ENCODE measurements at places on chromosomes 5 and 9.

DNA sequence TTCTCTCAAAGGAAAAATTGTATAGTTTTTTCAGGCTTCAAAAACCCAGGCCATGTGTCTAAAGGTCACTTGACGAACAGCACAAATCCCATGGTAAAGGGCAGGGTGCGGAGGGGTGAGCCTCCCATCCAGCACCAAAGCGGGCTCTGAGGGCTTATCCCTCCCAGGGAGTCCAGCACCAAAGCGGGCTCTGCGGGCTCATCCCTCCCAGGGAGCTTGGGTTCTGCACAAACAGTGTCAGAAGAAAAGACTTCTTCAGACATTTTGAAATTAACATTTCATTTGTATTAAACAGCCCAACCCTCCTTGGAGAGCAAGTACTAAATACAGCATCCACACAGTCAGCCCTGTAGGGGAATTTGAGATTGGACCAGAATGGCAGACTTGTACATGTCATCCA lies 43.0 kb upstream of the CLPTM1L start:
- no peak for DNase-seq

GRCh38 chr9:134170532-134171315 lies 6.4 kb upstream of the RNU6ATAC start:
- DNase-seq = no peak

DNA sequence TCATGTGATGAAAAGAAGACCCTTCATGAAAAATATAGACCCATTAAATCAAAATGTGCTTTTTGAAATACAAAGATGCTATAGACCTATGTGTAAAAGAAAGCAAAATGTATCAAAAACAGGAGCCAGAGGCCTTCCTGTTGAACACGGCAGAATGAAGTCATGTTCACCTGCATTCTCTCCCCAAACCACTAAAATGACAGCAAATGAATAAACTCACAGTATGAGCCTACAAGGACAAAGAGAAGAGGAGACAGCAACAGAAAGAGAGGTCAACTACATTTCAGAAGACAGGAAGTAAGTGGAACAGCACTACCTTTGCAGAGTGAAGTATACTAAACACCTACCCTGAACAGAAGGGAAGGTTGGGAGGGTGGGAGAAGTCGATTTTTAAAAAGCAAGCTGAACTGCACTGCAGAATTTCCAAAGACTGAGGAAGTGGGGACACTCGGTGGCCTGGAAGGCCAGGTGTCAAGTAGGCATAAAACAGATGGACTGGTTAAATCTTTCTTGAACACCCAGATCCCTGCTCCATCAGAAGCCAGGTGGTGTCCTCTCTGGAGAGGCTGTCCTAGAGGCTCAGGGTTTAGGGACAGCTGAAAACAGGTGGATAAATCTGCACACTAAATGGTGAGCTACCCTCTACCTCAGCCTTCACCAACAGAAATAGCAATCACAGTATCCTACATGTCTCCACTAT lies 48.9 kb downstream of the MED27 start:
- DNase-seq = no peak

DNA sequence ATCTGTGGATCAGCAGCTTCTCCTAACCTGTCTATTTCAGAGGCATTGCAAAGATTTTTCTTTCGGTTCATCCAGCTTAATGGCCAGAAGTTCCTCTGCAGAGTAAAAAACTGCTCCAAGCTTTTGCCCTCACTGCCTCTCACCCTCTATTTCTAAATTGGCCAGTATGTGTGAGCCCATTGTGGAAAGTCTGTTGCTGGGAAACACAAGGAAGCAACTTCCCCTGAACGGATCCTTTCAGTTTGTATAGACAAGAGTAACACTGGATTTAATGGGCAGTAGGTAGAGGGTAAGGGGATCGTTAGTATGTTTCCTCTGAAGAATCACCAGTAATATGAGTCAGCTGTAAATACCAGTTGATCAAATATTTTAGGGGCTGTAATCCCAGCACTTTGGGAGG lies 7.2 kb downstream of the THBS4 start:
- DNase-seq = no peak

GRCh38 chr5:79140553-79140952 lies 28.9 kb downstream of the BHMT start:
- no peak for DNase-seq

DNA sequence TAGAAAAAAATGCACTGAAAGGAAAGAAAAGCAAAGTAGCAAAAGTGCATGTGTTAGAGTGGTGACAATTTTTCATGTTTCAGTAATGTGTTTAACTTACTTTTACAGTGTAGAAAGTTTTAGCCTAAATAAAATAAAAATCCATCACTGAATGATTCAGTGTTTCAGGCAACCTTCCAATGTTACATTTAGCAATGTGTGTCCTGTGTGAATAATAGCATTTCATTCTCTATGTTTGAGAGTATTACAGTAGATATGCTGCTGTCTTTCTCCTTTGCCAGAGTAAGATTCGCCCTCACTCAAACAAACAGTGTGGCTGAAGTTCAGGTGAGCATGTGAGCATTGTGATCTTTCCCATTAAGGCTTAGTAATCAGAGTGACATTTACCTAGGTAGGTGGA lies 171.1 kb downstream of the TARS1 start:
- no peak for DNase-seq

DNA sequence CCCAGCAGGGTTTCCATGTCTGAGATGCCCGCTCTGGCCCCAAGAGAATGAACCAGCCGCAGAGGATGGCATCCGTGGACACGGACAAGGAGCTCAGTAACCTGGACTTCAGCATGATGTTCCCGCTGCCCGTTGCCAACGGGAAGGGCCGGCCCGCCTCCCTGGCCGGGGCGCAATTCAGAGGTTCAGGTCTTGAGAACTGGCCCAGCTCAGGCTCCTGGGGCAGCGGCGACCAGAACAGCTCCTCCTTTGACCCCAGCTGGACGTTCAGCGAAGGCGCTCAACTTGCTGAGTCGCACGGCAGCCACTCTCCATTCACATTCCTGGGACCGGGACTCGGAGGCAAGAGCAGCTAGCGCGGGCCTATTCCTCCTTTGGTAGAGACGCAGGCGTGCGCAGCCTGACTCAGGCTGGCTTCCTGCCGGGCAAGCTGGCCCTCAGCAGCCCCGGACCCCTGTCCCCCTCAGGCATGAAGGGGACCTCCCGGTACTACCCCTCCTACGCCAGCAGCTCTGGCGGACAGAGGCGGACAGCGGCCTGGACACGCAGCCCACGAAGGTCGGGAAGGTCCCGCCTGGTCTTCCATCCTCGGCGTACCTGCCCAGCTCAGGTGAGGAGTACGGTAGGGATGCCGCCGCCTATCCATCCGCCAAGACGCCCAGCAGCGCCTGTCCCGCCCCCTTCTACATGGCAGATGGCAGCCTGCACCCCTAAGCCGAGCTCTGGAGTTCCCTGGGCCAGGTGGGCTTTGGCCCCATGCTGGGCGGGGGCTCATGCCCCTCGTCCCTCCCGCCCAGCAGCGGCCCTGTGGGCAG lies 74.4 kb downstream of the INSL6 start:
- no peak for DNase-seq

GRCh38 chr9:19173598-19174125 lies 46.4 kb upstream of the PLIN2 start:
- no peak for DNase-seq

- no peak for DNase-seq
These were observed 58.8 kb downstream of the MTRR start for GRCh38 chr5:7927466-7928375.

DNA sequence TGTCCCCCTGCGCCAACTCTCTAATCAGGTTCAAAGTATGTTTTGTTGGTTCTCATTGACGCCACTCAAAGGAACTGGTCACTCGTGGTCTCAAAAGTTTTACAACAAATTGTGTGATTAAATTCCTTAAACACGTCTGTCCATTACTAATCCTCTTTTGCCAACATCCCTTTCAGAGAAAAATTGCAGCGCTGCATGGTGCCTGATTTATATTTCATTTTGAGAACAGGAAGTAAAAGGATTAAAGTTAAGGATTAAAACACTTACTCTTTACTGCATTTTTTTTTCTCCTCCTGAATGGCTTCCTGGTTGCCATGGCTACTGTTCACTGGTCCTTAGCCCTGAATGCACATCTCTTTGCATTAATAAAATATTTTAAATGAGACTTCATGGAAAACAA lies 383.5 kb downstream of the GLIS3 start:
- no peak for DNase-seq

DNA sequence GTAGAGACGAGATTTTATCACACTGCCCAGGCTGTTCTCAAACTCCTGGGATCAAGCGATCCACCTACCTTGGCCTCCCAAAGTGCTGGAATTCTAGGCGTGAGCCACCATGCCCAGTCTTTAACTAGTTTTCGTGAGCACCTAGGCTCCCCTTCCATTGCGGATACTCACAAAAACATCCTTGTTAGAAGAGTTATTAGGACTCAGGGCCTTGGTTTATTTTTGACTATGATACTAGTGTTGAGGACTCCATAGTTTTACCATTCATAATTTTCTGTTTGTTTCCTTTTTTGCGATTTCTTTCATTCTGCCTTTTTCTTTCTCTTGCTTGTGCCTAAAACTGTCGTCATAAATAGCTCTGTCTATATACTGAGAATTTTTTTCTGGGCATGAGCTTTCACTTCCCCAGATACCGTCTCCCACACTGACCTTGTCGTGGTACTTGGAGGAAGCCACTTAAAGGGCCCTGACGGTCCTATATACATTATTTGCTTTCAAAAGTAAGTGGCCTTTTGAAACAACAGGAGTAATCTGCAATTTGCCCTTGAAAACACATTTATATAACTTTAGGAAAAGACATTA lies 5.2 kb downstream of the F2R start:
- DNase-seq = no peak

DNA sequence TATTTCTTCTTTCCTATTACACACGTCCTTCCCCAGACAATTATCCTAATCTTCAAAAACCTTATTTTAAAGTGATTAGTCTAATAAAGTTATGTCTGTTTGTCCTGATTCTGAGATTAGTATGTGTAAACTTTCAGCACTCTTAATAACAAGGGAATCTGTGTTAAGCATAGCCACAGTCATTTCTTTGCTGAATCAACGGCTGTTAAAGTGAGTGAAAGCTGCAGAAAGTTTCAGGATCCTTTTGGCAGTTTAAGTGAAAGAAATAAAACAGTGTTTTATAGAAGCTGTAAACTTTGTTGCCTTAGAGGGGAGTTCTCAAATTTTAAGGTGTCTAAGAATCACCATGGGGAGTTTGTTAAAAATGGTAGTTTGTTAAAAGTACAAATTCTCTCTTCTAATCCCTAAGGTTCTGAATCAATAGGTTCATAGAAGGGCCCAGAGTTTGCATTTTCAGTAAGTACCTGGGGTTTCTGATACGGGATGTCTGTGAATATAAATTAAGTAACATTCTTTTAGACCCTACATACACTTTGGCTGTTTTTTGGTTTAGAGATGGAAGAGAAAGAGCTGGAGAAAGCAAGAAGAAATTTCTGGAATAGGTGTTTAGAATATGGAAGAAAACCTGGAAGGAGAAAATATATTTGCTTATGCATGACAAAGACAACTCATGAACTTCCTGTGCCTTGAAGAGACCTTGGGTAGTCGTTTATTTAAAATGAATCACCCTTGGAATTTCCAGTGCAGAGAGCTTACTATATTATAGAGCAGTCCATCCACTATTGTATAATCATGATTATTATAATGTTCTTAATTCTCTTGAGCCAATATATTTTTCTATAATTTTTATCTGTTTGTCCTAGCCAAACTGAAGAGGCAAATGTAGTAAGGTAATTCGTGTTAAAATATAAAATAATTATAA lies 45.7 kb downstream of the SCAMP1 start:
- DNase-seq = no peak

- peak; percentile 49 for DNase-seq
These were observed 39.5 kb downstream of the CD180 start for GRCh38 chr5:67156976-67157583.

DNA sequence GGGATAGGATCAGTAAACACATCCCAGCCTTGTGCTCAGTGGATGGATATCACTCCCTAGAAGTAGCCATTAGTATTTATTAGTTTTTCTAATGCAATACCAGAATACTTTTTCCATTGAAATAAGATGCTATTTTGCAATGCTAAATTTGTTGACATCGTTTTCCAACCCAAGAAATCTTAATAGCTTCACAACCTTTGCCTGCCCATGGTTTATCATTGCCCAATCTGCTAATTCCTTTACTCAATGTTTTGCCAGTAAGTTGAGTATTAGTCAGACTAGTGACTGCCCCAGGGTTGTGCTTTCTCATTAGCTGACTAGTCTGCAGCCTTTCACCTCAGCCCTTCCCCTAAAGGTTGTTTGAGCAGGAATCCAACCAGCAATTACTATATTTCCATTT lies 62.9 kb downstream of the NREP start:
- DNase-seq = no peak

- no peak for DNase-seq
These were observed 138.6 kb downstream of the SMARCA2 start for GRCh38 chr9:2153630-2154217.

GRCh38 chr5:168879929-168880328 lies 300.8 kb upstream of the PANK3 start:
- DNase-seq = no peak

- no peak for DNase-seq
These were observed 1.4 kb downstream of the MXD3 start for GRCh38 chr5:177310332-177310731.

- DNase-seq = no peak
These were observed 129.7 kb upstream of the CHD1 start for GRCh38 chr5:99058466-99058865.

DNA sequence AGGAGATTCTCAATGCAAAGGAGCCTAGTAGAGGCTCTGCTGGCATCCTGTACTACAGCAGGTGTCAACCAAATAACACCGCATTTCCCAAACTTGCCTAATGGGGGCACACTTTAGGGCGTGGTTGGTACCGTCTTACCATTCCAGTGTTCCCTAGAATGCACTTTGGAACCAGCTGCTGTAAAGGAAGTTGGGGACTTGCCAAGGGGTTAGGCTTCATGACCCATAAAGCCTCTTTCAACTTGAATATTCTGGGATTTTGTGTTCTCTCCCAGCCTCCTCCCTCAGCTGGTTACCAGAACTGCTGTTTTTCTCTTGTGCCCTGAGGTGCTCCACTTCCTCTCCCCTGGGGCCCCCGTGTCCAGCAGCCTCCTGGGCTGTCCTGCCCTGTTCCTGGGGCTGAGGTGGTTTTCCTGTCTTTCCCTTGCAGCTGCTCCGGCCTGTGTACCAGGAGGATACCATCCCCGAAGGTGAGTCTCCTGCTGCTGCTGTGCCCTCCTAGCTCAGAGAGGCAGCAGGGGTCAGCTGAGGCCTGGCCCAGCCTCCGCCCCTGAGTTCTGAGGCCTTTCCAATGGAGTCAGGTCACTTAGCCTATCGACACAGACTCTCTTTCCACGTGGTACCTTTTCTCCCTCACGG lies 44.7 kb downstream of the RGS3 start:
- no peak for DNase-seq

- DNase-seq = peak; percentile 22
These were observed 72.6 kb downstream of the PIK3R1 start for GRCh38 chr5:68287976-68288706.
